ENCODE measurements at places on chromosomes 6 and 20.

GRCh38 chr20:58829531-58829941, 21.2 kb downstream of the GNAS-AS1 start:
- no peak for DNase-seq

DNA sequence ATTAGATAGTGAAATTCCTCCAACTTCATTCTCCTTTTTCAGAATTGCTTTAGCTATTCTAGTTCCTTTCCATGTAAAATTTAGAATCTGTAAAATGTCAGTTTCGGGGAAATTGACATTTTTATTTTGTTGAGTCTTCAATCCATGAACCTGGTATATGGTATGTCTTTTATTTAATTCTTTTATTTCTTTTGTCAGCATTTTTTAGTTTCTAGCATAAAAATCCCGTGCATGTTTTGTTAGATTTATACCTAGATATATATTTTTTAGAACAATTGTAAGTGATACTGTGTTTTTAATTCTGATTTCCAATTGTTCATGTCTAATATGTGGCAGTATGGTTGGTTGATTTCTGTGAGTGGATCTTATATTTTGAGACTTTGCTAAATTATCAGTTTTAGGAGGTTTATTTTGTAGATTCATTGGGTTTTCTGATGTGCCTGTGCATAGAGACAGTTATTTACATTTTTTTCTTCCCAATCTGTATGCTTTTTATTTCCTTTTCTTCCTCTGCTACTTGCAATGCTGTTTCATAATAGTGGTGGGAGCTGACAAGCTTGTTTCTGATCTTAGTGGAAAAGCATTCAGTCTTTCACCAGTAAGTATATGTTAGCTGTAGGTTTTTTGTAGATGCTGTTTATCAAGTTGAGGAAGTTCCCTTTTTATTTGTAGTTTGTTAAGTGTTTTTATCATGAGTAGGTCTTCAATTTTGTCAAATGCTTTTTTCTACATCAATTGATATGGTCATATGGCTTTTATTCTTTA, 13.7 kb downstream of the TAB2 start:
- no peak for DNase-seq

GRCh38 chr6:2579241-2579761, 171.4 kb downstream of the MYLK4 start:
- no peak for DNase-seq

- no peak for DNase-seq
Measured at GRCh38 chr20:46367967-46368901, 38.2 kb downstream of the ELMO2 start.

DNA sequence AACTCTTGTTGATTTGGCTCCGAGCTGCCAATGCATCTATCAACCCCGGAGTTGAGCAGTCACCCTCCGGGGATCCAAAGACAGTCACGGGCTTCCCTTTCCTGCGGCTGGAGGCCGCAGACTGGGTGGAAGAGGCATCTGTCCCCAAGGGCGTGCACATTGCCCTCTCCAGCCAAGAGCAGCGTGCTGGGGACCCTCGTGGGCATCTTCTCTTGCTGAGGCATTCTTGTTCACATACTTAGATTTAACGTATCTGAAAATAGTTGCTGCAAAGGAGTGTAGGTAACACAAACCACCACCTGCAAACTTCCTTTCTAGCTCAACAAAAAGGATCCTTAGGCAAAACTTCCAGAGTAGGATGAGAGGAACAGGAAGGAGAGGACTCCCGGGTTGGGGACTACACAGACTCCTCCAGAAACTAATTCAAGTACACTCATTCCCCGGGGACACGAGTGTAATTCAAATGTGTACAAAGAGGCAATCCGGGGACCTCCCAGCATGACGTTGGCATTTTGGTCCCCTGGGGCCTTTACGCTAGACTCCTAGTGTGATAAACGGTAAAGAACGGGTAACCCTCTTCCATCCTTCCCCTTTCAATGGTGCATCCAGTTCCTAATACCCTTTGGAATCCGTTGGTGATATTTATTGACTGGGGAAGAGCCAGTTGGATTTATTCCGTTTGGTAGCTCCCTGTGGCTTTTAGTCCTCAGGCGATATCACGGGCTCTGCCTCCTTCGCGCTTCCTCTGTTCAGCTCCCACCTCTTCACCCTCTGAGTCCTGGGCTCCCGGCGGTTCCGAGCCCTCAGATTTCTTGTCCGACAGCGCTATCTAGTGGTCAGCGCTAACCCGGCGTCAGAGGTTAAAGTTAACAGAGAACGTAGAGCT, 2.7 kb upstream of the COL12A1 start:
- DNase-seq, result peak; percentile 71

GRCh38 chr6:93675856-93676417, 256.6 kb upstream of the EPHA7 start:
- no peak for DNase-seq

DNA sequence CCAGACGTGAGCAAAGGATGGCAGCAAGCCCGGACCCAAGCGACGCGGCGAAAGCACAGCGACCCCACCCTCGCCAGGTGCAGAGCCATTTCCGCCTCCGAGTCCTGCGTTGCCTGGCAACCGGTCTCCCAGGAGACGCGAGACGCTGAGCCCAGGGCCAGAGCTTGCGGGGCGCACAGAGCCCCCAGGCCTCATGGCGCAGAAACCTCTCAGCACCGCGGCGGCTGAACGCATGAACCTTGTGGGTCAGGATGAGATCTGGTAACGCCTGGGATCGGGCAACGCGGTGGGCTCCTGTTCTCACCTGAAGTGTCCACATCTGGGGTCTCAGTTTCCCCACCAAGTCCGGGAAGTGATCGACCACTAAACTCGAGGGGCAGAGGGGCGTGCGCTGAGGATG, 77.7 kb downstream of the ANKRD60 start:
- DNase-seq, result no peak

All from hypothalamus (tissue), 51 donors.